NCI-H1436 treated with DMSO at 0.1 percent for 48 hours (cell line): ENCODE measurements at places on chromosomes 16 and 17.

DNA sequence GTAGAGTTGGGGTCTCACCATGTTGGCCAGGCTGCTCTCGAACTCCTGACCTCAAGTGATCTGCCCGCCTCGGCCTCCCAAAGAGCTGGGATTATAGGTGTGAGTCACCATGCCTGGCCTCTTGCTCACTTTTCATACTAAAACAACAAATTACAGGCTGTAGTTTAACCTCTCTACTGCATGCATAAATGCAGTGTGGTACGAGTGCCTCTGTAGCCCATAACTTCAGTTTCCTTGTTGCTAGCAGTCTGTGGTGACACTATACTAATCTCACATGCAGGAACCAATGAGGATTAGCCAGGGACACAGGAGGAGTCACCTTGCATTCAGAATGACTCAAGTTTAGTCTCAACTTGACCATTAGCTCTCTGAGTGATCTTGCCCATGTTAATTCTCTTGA lies 20.1 kb downstream of the HMOX2 start:
- no peak for DNase-seq

GRCh38 chr17:63686138-63686685 lies 13.7 kb downstream of the LIMD2 start:
- no peak for DNase-seq

- no peak for DNase-seq
These were observed 32.2 kb upstream of the MLKL start for GRCh38 chr16:74732707-74733350.

DNA sequence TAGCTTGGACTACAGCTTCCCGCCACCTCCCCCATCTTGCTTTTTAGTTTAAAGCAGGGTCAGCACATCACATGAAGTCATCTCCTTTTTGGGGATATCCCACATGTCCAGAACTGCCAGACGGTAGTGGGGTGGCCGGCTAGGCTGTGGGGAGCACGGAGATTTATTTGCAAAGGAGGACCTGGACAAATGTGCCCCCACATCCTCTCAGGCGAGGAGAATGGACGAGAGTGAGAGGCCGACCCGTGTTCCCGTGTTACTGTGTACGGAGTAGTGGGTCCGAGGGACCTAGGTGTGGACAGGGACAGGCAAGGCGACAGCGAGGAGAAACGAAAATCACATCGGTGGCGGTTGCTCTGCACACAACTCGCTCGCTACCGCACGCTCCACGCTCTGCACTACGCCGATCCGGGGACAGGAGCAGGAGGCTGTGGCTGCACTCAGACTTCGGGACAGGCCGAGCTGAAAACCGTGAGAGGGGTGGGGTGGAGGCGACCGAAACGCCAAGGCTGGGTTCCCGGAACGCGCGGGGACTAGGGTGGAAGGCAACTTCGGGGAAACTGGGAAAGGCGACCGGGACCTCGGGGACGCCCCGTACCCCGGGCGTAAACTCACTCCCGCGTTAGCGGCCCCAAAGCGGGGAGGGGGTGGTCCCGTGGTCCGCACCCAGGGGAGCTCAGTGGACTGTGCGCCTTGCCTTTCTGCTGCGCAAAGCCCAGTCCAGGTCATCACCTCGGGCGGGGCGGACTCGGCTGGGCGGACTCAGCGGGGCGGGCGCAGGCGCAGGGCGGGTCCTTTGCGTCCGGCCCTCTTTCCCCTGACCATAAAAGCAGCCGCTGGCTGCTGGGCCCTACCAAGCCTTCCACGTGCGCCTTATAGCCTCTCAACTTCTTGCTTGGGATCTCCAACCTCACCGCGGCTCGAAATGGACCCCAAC lies at the start of gene MT1A:
TSS of gene MT1A (plus strand) at position 853 of the 937 bp plus-strand sequence. CDS start at position 926, 73 bp downstream.
- no peak for DNase-seq

DNA sequence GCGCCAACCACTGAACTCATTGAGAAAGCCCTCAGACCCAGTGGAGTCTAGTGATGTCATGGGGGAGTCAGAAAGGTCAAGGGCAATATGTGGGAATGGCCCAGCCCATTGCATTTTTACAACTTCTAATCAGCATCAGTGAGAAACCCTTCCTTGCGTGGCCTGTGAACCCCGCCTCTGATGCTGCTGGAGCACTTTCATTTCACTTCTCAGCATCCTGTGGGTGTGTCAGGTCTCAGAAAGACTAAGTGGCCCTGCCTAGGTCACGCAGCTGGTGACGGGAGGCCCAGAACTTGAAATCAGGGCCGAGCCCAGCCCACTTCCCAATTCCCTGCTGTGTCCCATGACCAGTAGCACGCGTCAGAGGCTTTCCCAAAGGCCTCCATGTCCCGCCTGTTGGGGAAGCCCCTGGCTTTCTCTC lies 6.1 kb downstream of the DNAI2 start:
- DNase-seq: no peak

- DNase-seq: no peak
These were observed 4.9 kb downstream of the CD300A start for GRCh38 chr17:74471341-74471740.

- no peak for DNase-seq
These were observed 15.3 kb downstream of the WFIKKN2 start for GRCh38 chr17:50850640-50851039.

DNA sequence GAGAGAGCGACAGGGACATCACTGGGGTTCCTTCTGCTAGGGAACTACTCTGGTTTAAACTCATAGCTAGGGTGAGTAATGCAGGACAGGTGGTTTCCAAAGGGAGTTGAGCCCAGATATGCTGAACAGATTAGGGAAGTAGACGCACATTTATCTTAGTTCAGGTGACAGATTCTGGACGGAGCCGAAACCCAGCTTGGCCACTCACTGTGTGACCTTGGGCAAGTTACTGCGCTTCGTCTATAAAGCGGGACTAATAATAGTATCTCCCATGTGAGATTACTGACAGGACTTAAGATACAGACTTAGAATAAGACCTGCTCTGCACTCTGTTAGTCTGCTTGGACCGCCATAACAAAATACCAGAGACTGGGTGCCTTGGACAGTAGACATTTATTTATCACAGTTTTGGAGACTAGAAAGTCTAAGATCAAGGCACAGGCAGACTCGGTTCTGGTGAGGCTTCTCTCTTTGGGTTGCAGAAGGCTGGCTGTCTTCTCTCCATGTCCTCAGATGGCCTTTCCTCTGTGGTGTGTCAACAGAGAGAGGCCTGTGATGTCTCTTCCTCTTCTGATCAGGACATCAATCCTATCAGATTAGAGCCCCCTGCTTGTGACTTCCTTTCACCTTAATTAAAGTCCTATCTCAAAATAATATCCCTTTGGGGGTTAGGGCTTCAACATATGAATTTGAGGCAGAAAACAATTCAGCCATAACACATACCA lies 12.1 kb downstream of the SCNN1G start:
- no peak for DNase-seq

DNA sequence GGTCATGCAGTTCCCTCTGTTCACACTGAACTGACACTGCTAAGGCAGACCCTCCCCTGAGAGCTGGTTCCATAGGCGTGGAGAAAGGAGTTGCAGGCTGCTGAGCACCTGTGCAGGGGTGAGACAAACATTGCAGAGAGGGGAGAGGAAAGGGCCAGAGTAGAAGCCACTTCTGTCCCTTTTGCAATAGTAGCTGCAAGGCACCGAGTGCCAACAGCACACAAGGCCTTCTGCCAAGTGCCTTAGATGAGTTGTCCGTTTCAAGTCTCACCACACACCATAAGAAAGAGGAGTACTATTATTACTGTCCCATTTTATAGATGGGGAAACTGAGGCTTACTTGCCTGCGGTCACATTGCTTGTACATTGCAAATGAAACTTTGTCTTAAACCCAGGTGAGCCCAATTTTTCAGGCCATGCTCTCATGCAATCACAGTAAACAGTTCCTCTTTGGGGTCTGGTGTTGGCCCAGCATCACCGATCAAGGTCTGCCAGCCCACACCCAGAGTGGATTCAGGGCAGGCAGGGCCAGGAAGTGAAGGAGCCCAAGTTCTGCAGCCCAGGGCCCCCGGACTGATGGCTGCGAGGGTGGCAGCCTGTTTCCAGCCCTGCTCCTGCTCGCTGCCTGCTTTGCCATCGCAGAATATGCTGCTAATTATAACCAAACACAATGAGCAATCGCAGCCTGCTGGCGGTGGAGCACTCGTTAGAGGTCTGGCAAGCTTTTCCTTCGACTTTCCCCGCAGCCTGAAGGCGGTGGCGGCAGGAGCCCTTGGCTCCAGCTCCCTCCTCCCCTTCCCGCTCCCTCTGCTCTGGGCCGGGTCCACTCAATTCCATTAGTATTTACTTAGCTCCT lies 36.8 kb upstream of the DYNLL2 start:
- no peak for DNase-seq

DNA sequence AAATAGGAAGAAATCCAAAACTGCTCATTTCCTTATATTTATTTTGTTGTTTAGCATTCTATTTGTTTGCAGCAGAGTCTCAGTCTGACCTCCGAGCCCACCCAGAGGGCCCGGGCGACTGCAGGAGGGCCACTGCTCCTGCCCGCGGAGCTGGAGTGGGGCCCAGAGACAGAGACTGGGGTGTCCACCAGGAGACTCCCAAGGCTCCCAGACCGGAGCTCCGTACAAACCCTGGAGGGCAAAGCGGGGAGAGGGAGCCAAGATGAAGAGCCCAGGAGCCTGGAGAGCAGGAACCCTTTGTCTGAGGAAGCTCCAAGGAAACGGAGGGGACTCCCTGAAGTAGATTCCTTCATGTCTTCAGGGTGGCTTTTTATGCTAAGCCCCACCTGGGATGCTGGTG lies 57.9 kb downstream of the AXIN2 start:
- no peak for DNase-seq

- peak; percentile 79 for DNase-seq
These were observed 30.7 kb upstream of the CDH5 start for GRCh38 chr16:66335704-66336329.

GRCh38 chr16:49834531-49835151 lies 21.3 kb downstream of the ZNF423 start:
- no peak for DNase-seq

- no peak for DNase-seq
These were observed 12.0 kb upstream of the USP32 start for GRCh38 chr17:60403962-60404361.
